AG08395 (cell line): ENCODE measurements at places on chromosomes 11 and 22.

DNA sequence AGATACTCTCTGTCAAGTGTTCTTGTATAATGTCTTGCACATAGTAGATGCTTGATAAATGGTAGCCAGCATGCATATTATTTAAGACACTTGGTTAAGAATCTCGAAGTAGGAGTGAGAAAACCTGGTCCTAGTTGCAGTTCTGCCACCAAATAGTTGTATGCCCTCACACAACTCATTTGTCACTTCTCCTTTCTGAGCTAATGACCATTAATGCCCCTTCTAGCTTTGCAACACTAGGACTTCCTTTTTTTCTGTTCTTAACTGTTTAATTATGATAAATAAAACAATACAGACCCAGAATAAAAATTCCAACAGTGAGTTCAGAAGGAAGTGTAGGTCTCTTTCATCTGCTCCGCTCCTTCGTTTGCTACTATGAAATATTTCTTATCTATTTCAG, 453.6 kb downstream of the TMEM135 start:
- DNase-seq, result no peak

- DNase-seq, result peak; percentile 39
Observed at GRCh38 chr11:130801333-130802122, 114.8 kb downstream of the SNX19 start.

- DNase-seq, result peak; percentile 81
Observed at GRCh38 chr22:26585104-26585790, 4.7 kb downstream of the TPST2 start.

GRCh38 chr22:50012211-50013181, at the start of gene IL17REL:
Gene IL17REL (minus strand): TSS chr22:50012765. CDS start chr22:50012646, 119 bp downstream.
- peak; percentile 54 for DNase-seq

GRCh38 chr11:123357353-123357989, 72.6 kb upstream of the GRAMD1B start:
- DNase-seq, result no peak

DNA sequence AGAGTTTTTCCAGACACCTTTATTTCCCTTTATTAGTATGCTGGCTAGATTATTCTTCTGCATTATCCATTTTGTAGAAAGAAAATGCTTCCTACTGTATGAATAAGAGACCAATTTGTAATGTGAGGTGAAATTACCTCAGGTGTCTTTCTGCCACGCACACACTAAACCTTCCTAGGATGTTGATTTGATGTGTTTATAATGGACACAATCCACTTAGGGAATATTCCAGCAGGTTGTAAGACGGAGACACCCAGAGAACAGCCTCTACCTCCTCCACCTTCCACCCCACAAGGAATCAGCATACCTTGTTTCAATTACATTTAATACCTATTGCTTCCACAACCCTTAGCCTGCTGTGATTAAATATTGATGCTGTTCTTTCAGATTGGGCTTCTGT, 379.1 kb upstream of the KIRREL3 start:
- DNase-seq, result no peak

DNA sequence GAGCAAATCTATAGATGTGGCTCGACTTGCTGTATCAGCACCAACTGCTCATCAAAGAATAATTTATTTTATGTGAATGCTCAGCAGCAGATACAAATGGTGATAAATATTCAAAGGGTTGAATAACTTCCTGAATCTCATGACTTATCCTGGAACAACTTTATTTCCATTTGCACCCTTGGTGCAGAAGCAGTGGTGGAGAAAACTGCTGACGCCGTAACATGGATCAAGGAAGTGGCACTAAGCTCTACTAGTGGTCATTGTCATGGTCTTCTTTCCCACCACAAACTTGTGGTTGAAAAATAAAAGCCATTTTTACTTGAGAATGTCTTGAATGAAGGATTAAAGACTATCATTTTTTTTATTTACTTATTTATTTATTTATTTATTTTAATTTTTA, 14.6 kb downstream of the MARK2 start:
- DNase-seq, result no peak

DNA sequence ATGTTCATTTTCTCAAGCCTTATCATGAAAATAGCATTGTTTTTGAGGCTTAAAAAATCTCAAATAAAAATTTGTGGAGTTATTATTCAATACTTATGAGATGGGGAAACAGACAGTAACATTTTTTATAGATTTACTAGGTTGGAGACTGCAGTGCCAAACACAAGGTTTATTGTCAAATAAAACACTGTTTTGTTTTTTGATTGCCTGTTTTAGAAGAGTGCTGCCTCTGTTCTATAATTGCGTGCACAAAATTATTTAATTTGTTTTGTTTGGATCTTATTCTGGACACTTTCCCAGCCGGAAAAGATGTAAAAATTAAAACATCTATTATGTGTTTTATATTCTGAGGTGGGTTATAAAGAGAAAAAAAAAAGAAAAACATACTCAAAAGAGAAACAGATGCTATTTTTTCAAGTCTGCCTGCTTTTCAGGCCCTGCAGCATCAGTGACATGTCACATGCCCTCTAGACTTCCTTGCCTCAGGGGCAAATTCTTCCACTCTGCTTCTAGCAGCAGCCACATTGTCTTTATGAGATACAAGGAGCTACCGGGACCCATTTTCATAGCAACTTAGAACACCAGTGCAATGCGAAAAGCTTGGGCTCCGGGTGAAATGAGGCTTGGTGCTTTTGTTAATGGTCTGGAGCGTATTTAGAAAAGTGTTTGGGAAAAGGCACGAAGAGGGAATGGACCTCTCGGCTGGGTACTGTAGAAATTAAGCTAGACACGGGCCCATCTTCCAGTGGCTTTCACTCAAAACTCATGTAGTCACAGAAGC, 77.5 kb downstream of the EFCAB6 start:
- no peak for DNase-seq

DNA sequence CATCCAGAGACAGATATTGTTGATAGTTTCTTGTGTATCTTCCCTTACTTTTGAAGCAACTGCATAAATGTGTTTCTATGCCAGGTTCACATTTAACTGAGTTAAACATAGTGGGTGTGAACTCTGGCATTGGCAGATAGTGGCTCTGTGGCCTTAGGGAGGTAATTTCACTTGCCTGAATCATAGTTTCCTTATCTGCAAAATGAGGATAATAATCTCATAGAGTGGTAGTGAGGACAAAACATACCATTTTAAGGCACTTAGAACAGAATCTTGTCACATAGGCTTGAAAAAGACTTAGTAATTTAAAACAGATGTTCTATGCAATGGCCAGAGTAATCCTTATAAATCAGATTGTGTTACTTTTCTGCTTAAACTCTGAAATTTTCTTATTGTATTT, 56.4 kb upstream of the SYN3 start:
- no peak for DNase-seq

GRCh38 chr22:48444320-48445112, 1383.2 kb downstream of the BRD1 start:
- peak; percentile 51 for DNase-seq

- DNase-seq, result peak; percentile 18
Observed at GRCh38 chr11:109697140-109697843, 275.3 kb downstream of the C11orf87 start.

DNA sequence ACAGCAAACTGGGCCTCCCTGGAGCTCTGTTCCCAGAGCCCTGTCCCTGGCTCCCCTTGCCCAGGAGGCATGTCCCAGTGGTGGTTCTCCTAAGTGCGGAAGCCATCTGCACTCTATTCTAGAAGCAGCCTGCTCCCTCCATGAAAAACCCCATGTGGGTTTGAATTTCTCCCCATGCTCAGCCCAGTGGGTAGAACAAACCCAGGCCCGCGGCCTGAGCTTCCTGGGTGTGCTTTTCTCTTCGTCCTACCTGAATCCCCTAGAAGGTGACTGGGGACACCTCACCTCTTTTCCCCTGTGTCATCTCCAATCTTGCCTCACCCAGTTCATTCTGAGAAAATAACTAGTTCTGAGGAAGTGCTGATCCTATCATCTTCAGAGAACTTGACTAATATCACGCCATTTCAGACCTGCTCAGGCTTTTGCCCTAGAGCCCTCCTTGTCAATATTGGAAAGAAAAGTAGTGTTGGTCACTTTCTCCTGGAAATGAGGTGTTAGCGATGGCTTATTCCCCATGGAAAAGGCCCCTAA, 15.9 kb downstream of the IL10RA start:
- DNase-seq, result no peak

- DNase-seq, result peak; percentile 78
Observed at GRCh38 chr11:30914143-30914762, 328.1 kb upstream of the MPPED2 start.

DNA sequence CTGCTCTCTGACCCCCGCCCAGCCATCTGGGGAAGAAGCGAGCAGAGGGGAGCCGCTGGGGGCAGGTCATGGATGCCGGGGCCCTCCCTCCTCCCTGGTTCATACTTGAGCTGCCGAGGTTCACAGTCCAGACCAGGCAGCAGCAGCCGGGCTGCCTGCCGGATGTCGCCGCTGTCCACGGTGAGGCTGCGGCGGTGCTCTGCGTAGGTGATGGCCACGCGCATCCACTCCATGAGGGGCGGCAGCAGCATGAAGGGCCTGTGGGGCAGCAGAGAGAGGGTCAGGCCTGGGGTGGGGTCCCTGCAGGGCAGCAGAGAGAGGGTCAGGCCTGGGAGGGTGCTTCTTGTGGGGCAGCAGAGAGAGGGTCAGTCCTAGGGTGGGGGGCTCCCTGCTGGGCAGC, 67.6 kb downstream of the NAT10 start:
- DNase-seq, result no peak

DNA sequence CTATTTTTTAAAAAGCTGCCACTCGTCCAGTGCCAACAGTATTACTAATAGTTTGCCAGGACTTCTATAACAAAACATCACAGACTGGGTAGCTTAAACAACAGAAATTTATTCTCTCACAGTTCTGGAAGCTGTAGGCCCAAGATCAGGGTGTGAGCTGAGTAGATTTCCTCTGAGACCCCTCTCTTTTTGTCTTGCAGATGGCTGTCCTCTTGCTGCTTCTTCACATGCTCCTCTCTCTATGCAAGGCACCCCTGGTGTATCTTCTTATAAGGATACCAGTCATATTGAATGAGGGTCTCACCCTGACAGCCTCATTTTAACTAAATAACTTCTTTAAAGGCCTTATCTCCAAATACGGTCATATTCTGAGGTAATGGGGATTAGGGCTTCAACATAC, 390.9 kb downstream of the DLG2 start:
- no peak for DNase-seq

- DNase-seq, result no peak
Observed at GRCh38 chr11:12604557-12605153, 69.6 kb upstream of the TEAD1 start.

- no peak for DNase-seq
Observed at GRCh38 chr11:78208257-78209165, 19.8 kb downstream of the USP35 start.

DNA sequence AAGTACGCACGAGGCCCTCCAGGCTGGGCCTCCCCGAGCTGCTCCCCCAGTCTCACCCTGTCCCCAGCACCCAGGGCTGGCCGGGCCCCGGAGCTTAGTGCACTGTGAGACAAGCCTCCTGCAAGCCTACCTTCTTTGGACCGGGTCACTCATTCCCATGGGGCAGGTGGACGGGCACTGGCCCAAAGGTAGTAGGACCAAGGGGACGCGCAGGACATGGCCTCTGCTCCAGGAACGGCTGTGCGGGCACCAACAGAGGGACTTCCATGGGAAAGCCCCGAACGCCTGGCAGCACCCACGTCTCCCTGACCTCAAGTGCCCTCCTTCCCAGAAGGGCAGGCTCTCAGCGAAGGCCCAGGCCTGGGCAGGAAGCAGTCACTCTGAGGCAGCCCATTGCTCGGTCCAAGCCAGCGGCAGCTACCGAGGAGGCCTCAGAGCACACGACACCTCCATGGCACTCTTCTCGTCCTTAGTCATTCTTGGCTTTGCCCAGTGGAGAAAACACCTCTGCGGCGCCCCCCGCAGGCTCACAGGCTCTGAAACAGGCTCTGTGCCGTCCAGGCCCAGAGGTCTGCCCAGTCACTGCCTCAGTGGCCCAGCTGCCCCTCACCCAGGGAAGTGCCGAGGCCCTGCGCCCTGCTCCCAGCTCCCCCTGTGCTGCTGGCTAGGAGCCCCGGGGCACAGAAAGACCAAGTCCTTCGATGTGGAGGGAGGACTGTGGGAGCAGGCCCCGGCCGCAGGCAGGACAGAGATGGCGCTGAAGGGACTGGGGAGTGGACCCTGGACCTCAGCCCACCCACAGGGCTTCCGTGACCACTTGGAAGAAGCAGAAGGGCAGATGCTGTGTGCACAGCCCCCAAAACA, 3.8 kb downstream of the MOB2 start:
- DNase-seq, result no peak

GRCh38 chr11:72370201-72370600, 64.1 kb downstream of the CLPB start:
- DNase-seq, result no peak

GRCh38 chr11:106379712-106380111, 302.2 kb downstream of the AASDHPPT start:
- DNase-seq, result no peak

- peak; percentile 71 for DNase-seq
Observed at GRCh38 chr22:20298803-20299745, 20.8 kb downstream of the DGCR6L start.

- no peak for DNase-seq
Observed at GRCh38 chr22:31628969-31629708, 32.9 kb downstream of the PISD start.

DNA sequence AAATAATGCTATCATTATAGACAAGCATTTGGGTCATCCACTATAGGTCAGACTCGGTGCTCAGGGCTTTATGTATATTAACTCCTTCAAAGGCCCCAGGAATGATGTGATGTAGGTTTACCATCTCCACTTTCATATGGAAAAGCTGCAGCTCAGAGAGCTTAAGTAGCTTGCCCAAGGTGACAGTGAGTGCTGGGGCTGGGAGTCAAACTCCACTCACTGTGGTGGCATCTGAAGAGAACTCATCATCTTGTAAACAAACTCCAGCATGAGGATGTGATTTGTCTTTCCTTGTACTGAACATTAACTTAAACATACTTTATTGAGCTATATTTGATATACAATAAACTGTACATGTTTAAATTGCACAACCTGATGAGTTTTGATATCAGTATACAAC, 25.4 kb downstream of the TENM4 start:
- no peak for DNase-seq

GRCh38 chr11:21472261-21472660, 720.6 kb upstream of the ANO5 start:
- no peak for DNase-seq

- no peak for DNase-seq
Observed at GRCh38 chr11:121071846-121072450, 29.1 kb upstream of the TECTA start.

GRCh38 chr11:92489826-92490399, 265.3 kb downstream of the FAT3 start:
- no peak for DNase-seq

GRCh38 chr11:47917599-47918369, 62.6 kb upstream of the PTPRJ start:
- peak; percentile 87 for DNase-seq

- DNase-seq, result no peak
Observed at GRCh38 chr11:72652133-72652532, 22.1 kb downstream of the PDE2A start.
